ENCODE measurements at places on chromosomes 4 and X. TPM values are rescaled to one million over a fixed set of nuclear protein-coding genes. Genes with fewer than 3 reads are reported as not detected.

The SYP gene
- total RNA-seq, result 0.63 TPM

The NEXMIF gene
- total RNA-seq, result not detected

The MSX1 gene
- total RNA-seq, result 12.0 TPM

The SMIM14 gene
- total RNA-seq, result 19.0 TPM

The ANKRD50 gene
- total RNA-seq, result 4.4 TPM

The EDA gene
- not detected for total RNA-seq

The IQSEC2 gene
- total RNA-seq, result 3.4 TPM

The UXT gene
- 240 TPM for total RNA-seq

The HSFX3 gene
- total RNA-seq, result not detected

The NSG1 gene
- not detected for total RNA-seq

The ADH6 gene
- total RNA-seq, result not detected

The CC2D2A gene
- total RNA-seq, result 1.8 TPM

The IGSF1 gene
- total RNA-seq, result not detected

The TSPAN7 gene
- total RNA-seq, result not detected

The MAGEC1 gene
- total RNA-seq, result not detected

The CT47B1 gene
- total RNA-seq, result not detected

GRCh38 chr4:6693231-6694176, at the start of gene S100P:
Gene S100P (plus strand): TSS chr4:6693878. CDS start chr4:6693933, 55 bp downstream.
- DNase-seq, result no peak

DNA sequence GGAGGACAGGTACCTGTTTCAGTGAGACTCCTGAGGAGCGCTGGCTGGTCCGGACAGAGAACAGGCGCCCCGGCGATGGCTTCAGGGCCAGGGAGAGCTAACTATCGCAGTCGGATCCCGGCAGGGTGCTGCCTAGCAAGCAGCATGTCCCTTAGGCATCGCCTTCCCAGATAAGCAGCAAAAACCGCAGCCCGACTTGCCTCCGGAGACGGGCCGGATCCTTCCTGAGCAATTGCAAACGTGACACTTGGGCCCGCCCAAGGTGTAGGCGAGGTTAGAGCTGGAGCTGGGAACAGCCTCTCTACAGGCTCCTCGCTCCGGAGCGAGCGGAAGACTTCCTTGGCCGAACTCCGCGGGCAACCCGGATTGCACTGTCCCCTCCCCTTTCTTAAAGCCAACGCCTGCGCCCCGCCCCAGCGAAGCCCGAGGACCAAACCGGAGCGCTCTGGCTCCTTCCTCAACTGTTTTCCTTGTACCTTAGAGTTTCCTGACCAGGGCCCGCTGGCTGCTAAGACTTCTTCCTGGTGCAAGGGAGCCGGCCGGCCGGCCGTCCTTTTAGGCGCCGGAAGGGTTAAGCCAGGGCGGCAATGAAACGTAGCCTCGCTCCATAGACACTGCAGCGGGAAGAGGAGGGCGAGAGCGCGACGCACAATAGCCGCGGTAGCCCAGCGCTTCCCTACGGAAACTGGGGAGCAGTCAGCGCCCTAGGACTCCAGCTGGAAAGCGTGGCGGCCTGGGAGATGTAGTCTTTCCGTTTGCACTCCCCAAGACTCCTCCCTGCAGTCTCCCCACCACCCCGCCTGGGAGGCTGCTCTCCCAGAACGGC, at the start of gene OPHN1:
TSS of gene OPHN1 (minus strand) at position 341 of the 826 bp plus-strand sequence. CDS start 475 bp downstream, outside the sequence.
- DNase-seq, result peak; percentile 80

- peak; percentile 47 for DNase-seq
Observed at GRCh38 chrX:47796433-47796906, 40.2 kb upstream of the ZNF81 start.

DNA sequence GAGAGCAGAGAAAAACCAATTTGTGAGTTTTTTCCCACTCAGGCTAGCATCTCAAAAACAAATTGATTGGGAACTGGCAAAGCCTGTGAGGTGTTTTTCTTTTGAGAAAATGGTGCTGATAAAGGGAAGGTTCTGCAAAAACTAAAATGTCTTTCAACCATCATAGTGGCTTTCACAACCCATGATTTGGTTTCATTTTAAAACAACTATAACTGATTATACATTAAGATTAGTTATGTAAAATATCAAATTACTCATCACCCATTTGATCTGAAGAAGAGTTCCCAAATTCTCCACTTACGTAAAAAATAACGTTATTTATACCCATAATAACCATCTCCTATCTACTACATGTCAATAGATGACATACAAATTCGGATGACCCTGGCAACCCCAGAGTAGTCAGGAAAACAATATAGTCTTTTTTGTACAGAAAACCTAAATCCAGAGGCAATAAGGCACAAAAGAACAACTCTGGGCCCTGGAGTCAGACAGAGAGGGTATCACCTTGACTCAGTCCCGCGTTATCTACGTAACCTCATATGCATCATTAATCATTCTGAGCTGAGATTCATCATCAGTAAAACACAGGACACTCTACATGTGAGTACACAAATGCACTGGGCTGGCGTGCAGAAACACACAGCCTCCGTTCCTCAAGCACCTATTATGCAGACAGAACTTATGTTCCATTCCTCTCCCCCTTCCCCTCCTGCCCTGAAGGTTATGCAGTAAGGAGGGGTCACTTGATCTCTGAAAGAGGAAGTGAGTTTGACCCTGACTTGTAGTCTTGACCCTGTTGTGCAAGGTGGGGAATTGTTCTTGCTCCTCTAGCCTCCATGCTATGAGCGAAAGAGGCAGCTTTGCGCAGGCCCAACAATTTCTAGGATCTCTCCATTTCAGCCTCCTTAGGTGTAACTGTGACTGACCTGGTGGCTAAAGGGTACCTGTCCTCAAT, 82.2 kb downstream of the SLC9A7 start:
- DNase-seq, result no peak

GRCh38 chr4:29309050-29309449, 1411.1 kb upstream of the PCDH7 start:
- peak; percentile 66 for DNase-seq

DNA sequence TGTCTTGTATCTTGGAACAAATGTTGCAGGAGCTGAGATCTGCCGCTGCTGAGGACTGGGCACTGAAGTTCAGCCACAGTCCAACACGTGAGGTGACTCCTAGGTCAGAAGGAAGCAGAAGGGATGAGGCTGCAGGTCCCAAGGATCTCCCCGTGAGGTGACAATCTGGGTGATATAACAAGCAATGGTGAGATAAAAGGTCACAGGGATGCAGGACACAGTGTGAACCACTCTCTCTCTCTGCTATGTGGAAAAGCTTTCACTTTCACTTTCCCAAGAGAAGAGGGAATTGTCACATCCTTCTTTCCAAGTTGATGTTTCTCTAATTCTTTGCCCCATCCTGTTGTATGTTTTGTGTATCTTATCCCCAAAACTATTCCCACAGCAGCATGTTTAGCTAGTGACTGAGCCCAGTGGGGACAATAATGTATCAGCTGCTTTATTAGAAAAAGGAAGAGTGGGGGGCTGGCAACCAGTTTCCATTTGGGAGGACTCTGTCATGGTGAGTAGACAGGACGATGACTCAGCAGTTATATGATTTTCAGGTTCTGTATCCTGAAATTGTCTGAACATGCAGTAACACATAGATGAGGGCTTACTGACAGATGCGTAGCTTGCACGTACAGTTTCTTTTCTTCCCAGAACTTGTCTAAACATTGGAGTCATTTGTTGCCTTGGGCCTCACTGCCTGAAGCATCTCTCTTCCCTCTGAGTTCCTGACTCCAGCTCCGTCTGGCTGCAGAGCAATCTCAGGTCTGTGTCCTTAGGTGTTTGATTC, 1415.8 kb upstream of the TENM3 start:
- DNase-seq, result no peak

- no peak for DNase-seq
Observed at GRCh38 chr4:154585369-154586018, 5.0 kb downstream of the FGA start.

- DNase-seq, result no peak
Observed at GRCh38 chr4:304969-305680, at the start of gene ZNF732. Gene ZNF732 (minus strand): TSS chr4:305474. CDS start chr4:305310, 164 bp downstream.

GRCh38 chr4:118270492-118270891, 82.3 kb downstream of the PRSS12 start:
- no peak for DNase-seq

DNA sequence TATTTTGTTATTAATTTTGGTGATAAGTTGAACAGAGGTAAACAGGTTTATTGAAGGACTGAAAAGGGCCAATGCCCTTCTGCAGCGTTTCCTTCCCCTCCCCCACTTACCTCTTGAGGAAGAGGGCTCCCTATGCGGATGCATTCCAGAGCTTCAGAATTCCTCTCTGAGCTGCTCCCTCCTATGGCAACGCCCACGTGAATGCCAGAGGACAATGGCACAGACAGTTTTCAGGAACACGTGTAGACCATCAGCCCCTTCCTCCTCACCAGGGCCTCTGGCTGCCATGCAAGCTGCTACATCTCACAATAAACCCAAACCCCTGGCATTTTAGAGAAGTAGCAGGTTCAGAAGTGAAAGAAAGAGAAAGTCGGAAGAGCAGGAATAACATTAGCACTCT, 127.9 kb downstream of the CHRDL1 start:
- DNase-seq, result no peak

DNA sequence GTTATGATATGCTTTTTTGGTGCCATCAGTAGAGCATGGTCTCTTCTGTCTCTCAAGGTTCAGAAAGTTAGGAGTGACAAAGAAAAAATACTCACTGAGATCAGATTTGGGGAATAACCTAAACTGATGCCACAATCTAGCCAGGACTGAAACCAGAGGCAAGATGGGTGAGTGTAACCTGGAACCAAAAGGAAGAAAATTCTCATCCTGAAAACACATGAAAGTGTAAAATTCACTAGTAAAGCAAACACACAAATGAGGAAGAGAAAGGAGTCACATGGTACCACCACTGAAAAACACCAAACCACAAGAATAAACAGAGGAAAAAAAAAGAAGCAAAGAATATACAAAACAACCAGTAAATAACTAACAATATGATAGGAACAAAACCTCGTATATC, 96.4 kb downstream of the ANXA10 start:
- no peak for DNase-seq

- no peak for DNase-seq
Observed at GRCh38 chr4:55336138-55337034, 9.7 kb upstream of the SRD5A3 start.

- no peak for DNase-seq
Observed at GRCh38 chr4:62871078-62871477, 1538.2 kb downstream of the TECRL start.

GRCh38 chr4:132245319-132245718, 903.8 kb upstream of the PCDH10 start:
- DNase-seq, result no peak

DNA sequence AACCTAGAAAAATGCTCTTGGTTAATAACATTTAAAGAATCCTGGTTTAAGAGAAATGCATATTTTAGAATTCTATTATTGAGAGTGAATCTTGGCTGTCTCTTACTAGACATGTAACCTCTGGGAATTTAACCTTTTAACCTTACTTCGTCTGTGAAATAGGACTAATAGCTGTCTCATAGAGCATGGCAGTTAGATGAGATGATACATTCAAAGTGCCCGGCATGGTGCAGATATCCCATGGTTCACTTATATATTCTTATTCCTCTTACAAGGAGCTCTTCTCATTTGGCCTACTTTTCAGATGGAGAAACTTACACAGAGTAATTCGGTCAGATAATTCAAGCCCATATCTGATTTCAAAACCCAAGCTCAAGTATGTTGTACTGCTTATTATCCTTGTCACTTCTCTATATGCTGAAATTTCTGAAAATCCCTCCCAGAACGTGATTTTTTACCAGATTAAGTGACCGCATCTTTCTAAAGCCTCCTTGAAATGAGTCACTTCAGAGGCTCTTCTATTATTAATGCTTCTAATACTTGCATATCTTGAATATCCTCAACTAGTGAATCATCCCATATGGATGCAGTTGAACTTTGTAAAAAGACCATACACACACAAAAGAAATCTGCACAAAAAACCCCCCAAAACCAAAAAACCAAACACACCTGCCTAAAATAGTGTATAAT, 4.9 kb downstream of the CDKN2AIP start:
- DNase-seq, result no peak

- no peak for DNase-seq
Observed at GRCh38 chrX:16958356-16958755, 11.9 kb downstream of the REPS2 start.

- DNase-seq, result no peak
Observed at GRCh38 chr4:22202975-22203710, 254.6 kb upstream of the KCNIP4 start.

GRCh38 chr4:169099771-169100180, 89.7 kb upstream of the CBR4 start:
- peak; percentile 32 for DNase-seq

DNA sequence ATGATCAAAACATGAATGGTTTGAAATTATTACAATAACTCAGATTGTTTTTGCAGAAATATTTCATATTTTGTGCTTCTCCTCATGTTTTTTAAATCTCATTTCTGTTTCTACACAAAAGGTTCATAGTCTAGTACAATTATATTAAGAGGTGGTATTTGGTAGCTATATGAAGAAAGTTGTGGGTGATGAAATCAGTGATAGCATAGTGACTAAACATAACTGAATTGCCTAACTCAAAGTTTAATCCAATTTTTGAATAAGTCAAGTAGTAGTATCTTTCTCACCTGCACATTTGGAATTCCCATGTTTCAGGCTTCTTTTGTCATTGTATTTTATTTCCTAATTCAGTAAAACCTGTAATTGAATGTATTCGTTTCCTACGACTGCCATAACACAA, 648.7 kb downstream of the GRID2 start:
- no peak for DNase-seq

DNA sequence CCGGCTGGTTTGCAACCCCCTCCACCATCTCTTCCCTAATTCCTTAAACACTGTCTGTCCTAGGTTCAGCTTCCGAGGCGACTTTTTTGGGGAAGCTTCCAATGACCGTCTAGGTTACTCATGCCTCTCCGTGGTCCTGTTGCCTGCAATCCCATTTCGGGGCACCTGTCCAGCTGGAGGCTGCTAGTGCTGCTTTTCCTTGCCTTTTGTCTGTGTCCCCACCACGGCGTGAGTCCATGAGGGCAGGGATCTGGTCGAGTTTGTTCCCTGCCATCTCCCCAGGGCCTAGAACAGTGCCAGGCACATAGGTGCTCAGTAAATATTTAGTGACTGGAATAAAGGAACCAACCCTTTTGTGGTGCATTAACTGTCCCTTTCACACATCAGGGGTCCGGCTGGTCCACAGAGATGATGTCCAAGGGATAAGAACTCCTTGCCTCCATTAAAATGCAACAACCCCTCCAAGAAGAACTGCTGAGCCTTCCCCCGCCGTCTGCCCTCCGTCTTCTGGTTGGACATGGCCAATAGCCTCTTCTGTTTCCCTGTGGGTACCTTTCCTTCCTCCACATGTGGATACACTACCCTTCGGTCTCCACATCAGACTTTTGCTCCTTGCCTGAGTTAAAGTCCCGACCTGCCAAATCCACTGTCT, 5.7 kb upstream of the SORCS2 start:
- no peak for DNase-seq

GRCh38 chr4:186144946-186145569, 40.6 kb downstream of the FAM149A start:
- peak; percentile 79 for DNase-seq

DNA sequence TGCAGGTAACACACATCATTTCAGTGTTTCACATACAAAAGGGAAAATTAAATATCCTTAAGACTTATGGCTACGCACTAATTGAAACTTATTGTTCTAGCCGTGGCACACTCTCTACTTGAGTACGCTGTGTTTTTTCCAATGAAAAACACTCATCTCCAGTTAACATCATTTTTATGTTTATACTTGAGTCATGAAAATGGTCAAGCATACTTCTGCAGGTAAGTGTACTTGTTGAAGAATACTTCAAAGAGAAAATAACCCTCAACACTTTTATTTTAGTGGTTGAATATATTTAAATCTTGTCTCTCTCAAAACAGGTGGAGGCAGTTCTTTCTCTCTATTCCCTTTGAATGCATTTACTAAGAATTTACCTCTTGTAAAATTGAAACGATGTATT, 538.7 kb upstream of the PCDH7 start:
- DNase-seq, result no peak

- DNase-seq, result no peak
Observed at GRCh38 chrX:106484233-106484632, 127.5 kb upstream of the RADX start.
